ENCODE measurements at places on chromosomes 7 and 10.

GRCh38 chr10:79025199-79025832 lies 43.5 kb upstream of the ZMIZ1 start:
- DNase-seq, result no peak

DNA sequence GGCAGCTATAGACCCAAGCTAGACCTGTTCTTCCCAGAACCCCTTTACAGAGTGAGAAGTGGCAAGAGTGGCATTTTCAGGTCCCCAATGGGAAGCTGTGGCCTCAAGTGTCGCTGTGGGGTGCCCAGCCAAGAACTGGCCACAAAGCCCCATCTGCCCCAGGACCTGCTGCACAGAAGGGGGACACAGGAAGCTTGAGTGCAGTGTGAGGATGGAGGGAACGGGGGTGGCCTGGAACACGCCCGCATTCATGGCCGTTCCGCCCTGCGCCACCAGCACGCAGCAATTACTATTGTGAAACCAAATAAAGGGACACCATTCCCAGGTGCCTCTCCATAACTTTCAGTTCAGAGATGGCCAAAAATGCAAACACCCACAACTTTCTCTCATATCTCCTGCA lies 237.6 kb upstream of the TCERG1L start:
- no peak for DNase-seq

DNA sequence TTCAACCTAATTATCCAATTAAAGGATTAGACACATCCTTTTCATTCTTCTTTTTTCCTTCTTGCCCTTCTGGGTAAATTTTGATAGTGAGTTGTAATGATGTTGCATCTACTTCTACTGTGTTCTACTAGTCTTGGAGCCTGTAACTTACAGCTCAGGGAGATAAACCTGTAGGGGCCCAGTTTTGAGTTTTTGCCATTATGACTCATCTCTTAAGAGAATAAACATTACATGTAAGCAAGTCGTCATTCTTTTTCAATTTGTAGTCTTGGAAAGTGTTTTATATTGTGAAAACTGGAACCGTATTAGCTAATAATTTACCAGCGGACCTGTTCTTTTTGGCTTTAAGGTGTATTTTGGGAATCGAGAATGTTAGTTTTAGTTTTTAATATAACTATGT lies 89.7 kb upstream of the RPA3 start:
- no peak for DNase-seq

DNA sequence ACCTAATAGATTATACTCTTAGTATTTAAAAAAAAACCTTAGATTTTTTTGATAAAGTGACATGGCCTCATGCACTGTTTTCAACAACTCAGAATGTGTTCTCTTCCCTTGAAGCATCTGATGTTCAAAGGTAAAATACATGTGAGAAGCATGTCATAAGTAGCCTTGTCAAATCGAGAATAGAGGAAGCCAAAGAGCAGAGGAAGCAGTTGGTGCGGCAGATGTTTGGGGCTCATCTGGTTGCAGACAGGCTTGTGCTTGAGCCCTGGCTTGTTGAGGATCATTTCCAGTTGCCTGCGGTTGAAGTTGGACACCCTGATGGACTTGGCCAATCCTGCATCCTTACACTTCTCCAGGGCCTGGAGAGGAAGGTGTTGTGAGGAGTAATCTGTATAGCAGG lies 59.2 kb downstream of the AKR1E2 start:
- no peak for DNase-seq

DNA sequence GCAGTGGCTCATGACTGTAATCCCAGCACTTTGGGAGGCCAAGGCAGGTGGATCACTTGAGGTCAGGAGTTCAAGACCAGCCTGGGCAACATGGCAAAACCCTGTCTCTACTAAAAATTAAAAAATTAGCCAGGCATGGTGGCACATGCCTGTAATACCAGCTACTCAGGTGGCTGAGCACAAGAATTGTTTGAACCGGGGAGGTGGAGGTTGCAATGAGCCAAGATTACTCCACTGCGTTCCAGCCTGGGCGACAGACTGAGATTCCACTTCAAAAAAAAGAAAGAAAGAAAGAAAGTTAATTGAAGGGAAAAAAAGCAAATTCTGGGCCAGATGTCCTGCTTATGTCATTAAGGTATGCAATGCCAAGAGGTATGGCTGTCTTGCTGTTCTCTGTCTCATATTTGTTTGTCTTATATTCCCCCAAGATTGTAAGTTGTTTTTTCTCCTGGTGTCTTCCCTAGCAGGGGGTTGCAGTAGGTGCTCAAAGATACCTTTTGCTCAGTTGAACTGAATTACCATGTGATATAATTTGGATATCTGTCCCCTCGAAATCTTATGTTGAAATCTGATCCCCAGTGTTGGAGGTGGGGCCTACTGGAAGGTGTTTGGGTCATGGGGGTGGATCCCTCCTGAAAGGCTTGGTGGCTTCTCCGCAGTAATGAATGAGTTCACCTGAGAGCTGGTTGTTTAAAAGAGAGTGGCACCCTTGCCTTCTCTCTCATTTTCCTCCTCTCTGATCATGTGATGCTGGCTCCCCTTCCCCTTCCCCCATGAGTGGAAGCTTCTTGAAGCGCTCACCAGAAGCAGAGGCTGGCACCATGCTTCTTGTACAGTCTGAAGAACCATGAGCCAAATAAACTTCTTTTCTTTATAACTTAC lies 60.9 kb downstream of the MYOF start:
- DNase-seq, result no peak

DNA sequence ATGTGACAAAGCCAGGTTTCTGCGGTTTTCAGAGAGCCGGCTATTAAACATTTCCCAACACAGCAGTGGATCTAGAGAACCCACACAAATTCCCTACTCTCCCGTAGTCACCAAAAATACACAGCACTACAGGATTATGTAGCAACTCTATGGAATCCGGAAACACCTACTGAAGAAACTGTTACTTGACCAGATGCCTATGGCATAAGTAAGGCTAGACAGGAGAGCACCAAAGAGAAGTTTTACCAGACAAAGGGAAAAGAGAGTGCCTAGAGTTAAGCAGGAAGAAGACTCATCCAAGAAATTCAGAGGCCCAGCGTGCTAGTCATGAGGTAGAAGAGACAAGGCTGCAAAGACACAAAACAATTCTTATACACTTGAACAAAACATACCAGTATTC lies 321.1 kb downstream of the PARD3 start:
- DNase-seq, result no peak

DNA sequence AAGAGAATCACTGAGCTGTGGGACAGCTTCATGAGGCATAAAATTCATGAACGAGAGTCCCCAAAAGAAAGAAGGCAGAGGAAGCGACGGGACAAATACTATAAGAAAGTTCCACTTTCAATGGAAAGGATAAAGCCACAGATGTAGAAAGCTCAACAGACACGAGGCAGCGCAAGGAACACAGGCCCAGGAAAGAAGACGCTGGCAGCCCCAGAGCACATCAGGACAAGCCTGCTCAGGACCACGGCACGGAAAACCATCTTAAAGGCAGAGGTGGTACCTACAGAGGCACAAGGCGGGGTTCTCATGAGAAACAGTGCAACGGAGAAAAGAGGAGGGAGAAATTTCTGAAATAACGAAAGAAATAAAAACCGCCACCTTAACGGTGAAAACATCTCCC lies 273.4 kb downstream of the MAD1L1 start:
- DNase-seq, result no peak

DNA sequence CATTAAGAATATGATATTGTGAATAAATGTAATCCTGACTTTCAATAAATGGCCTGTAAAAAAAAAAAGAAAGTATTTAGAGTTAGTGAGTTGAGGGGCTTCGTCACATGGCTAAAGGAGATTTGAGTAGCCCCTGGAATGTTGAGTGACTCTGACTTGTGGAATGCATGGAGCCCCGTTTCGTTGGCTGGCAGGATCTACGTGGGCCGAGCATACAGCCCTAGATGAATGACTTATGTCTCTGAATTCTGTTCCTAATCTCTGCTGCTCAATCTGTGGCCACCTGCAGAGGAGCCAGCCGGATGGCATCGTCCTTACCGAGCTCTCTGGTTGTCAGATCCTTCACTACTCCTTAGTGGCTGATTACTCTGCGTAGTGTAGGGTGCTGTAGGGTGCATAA lies 155.7 kb downstream of the MGMT start:
- no peak for DNase-seq

- no peak for DNase-seq
Measured at GRCh38 chr7:158973941-158974785, 117.8 kb downstream of the DYNC2I1 start.

GRCh38 chr7:70637726-70638125 lies 494.2 kb upstream of the GALNT17 start:
- DNase-seq, result no peak

GRCh38 chr10:18501198-18501597 lies 150.2 kb downstream of the NSUN6 start:
- DNase-seq, result peak; percentile 27

DNA sequence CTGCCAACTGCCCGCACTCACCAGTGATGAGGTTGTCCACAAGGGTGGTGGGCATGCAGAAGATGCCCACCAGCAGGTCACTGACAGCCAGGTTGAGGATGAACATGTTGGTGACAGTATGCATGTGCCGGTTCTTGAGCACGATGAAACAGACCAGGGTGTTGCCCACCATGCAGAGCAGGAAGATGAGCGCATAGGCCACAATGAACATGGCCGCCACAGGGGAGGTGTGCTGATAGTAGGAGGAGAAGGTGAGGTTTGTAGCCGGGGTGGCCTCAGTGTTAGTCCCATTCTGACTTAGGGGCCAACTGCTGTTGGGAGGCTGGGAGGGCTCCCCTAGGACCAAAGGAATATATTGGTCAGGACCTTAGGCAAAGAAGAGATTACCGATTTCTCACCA lies 17.7 kb downstream of the NPFFR1 start:
- DNase-seq, result no peak

- no peak for DNase-seq
Measured at GRCh38 chr7:134179036-134180011, 52.2 kb downstream of the LRGUK start.

DNA sequence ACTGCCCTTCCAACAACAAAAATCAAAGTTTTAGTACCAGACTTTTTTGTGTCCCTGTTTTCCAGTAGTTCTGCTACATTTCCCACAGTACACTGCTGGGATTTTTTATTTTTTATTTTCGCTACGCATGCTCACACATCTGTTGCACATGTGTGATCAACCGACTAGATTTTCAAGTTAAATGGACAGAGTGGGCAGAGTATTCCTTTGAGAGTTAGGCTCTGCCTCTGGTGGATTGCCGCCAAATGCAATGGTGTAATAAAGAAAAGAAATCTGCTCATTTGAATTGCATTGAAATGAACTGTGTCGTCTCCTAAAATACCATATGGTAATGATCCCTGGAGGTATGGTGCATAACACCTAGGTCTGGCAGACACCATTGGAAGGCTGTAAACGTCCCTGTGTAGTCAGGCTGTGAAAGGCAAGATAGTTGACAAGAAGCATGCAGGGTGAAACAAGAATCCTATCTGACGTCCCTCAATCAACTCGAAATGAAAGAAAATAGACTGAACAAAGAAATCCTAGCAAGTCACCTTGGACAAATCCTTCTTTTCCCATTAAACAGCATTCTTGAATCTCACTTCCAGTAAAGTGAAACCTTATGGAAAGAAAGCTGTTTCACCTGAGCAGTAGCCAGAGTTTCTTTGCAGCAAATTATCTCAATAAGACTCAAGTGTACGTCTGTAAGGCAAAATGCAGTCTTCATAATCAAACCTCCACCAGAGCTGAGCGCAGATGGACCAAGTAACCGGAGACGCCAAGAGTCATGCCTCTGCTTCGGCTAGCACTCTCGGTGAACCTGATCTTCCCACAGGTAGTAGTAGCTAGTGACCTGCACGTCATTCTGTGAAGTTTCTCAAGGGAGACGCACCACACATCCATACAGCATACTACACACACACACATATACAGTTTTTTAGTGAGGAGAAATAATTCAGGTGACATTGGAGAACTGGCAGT lies 357.3 kb downstream of the CRPPA start:
- no peak for DNase-seq

DNA sequence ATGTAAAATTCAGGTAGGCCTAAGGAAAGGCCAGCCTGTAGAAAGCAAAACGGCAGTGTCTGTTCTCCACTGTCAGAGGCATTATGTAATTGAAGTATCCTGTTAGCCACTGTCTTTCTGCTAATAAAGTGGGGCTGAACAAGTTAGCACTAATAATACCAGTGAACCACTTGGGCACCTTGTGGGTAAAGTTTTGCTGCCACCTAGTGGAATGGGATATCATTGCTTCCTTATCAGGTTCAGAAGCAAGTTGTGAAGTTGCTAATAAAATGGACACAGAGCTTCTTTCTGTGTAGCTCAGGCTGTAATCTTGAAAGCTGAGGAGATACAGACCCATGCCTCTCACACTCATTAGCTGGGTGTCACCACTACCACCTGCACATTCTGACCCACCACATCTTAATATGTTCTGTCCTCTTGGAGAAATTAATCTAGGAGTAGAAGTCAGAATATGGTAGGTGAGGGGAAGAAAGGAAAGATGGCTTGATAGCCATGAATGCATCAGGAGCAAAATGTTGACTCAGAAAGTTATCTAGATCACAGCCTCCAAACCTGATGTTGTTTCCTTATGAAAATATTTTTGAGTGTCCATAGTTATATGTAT lies 175.1 kb downstream of the SEPTIN7 start:
- peak; percentile 59 for DNase-seq

DNA sequence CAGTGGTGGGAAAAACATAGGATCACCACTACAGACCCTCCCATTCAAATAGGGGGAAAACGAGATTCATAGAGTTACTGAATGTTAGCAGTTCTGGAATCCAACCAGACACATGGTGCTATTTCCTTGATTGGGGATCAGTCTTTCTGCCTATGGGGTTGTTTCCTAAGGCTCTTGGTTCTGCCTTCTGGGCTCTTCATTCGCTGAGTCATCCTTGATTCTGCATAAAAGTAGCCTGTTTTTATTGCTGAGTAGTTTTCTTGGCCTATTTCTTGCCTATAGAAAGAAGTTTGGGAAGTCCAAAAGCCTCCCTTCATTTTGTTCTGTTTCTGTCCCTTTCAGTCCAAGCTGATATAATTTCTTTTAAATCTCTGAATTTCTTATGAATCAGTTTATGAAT lies 99.3 kb upstream of the OIT3 start:
- no peak for DNase-seq

GRCh38 chr10:101968940-101969321 lies 87.0 kb downstream of the ARMH3 start:
- no peak for DNase-seq

DNA sequence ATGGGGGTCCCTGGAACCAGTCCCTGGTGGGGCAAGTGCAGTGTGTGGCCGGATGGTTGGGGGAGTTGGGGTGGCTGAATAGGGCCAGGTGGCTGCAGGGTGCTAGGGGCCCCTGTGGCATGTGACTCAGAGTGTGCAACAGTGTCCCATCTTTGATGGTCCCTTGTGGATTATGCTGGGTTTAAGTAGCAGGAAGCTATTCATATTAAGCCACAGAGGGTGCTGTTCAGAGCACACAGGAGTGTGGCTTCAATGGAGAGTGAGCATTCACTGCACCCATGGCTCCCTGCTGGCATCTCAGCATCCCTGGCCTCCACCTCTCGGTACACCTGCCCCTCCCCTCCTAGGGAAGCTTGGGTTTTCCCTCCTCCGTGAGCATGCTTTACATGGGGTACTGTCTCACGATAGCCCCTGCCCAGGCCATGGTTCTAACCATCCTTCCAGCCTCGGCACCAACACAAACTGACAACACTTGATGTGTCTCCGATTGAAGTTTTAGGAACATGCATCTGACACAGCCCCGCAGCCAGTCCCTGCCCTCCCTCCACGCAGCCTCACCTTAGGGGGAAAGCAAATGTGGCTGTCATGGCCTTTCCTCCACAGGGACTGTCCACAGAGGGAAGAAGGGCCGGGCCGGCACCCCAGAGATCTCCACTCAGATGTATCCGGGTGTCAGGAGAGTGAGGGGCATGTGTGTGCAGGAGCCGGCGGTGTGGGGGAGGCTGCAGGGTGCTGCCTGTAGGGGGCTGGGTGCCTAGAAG lies 30.4 kb upstream of the PPIF start:
- peak; percentile 71 for DNase-seq
